ENCODE measurements at places on chromosomes 5 and 9.

- DNase-seq = no peak
These were observed 465.7 kb upstream of the RGMB start for GRCh38 chr5:98307811-98308210.

DNA sequence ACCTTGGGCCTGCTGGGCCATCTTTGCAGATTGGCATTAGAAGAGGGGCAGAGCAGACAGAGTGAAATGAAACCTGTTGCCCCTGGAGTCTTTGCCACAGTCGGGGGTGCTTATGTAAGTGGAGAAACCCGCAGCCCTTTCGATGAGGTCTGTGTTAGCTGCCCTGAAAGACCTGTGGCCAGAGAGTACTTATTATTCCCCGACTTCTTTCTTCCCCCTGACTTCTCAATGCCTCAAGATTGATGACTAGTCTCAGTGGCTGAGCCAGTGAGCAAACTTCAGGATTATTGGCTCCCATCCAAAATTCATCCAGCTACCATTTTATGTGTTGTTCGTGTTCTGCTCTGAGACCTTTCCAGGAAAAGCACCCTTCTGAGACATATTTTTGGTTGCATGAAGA lies 7.6 kb downstream of the NTRK2 start:
- no peak for DNase-seq

- DNase-seq = no peak
These were observed 176.6 kb upstream of the KCNN2 start for GRCh38 chr5:114185274-114185673.

GRCh38 chr9:112858625-112859147 lies 32.0 kb downstream of the SLC46A2 start:
- no peak for DNase-seq

- no peak for DNase-seq
These were observed 30.0 kb upstream of the MACIR start for GRCh38 chr5:103228588-103228987.

DNA sequence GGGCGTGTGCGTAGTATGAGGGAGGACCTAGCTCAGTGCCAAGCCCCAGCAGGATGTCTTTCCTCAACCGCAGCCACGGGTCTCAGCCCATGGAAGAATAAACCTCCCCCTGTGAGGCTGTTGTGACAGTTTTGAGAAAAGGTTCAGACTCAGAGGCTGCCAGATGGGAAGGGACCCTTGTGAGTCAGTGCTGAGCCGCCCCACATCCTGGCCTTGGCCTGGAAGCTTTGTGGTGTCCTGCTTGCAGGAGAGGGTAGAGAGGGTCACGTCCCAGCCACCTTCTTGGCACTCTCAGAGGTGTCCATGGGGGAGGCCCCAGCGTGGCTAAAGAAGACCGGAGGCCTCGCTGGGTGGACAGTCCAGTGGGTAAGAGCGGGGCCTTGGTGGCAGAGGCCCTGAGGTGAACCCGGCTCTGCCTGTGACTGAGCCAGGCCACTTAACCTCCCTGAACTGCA lies 2.8 kb downstream of the GRHPR start:
- DNase-seq = peak; percentile 49

DNA sequence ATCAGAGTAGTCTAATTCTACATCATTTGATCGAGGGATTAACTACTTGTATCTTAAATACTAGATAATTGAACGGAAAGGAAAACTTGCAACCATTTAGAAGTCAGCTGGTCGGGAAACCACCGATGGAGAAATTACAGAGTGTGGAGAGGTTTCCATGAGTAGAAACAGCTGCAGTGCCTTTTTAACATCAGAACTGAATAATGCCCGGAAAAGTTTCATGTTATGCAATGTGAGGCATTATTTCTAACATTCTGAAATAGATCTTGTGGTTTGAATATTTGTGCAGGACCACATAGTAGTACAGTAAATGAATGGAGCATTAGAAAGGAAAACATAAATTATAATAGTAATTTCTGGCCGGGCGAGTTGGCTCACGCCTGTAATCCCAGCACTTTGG lies 88.1 kb upstream of the RNF180 start:
- no peak for DNase-seq

- no peak for DNase-seq
These were observed 42.9 kb downstream of the LURAP1L start for GRCh38 chr9:12817702-12818101.

GRCh38 chr9:111005746-111006470 lies 32.4 kb downstream of the LPAR1 start:
- DNase-seq = no peak

- DNase-seq = no peak
These were observed 45.2 kb downstream of the ABLIM3 start for GRCh38 chr5:149186506-149186905.

GRCh38 chr5:109411627-109412026 lies 1.9 kb upstream of the PJA2 start:
- DNase-seq = no peak

DNA sequence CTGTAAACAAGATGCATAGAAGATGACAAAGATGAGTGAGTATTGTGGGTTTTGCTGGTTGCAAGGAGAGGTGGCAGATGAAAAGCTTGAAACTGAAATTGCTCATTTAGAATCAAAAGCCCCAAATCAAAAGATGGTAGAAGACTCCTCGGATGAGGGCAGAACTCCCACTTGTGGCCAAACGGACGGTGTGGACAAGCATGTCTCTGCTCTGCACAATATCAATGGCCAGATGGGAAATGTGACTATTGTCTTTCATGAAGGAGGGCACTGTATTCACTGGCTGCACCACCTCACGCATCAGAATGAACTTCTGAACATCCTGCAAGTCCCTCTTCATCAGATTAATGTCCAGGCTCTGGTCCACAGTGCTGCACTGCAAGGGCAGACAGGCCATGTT lies 541.7 kb downstream of the MTRR start:
- no peak for DNase-seq

GRCh38 chr9:89252651-89253267 lies 58.2 kb upstream of the CKS2 start:
- no peak for DNase-seq

DNA sequence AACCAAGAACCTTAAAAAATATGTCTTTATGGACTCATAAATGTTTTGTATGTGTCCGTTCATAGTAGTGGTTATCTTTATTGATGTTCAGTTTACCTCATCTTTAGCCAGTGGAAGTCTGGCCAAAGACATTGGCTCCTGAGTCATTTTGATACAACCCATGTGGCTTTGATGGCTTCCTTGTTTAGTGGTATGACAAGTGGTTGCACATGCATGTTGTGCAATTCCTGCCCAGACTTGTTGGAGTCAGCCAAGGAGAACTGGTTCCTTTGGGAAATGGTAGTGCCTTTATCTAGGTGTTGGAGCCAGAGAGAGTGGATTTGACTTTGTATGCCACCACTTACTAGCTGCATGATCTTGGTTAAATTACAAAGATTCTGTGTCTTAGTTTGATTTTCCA lies 94.3 kb downstream of the RPS23 start:
- no peak for DNase-seq
